Osteoblast (primary cell): ENCODE measurements at places on chromosomes 3 and 15. TPM values are rescaled to one million over a fixed set of nuclear protein-coding genes. Genes with fewer than 3 reads are reported as not detected.

Gene HDC
- not detected in 2 replicates for total RNA-seq

Gene TERC
- total RNA-seq: 144 and 200 TPM in 2 replicates

DNA sequence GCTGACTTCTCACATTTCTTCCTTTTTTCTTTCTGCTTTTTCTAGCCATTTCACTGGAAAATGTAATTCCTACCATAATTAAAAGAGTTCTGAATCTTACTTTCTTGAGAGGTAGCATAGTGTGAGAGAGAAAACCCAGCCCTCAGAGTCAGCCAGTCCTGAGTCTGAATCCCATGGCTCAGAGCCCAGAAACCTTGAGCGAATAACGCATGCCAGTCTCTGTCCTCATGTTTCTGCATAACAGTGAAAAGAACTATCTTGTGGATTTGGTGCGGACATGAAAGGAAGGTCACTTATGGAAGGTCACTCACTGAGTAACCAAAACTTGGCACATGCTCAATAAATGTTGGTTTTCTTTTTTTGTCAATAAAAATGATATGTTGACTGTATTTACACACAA is 29.3 kb upstream of the SLCO3A1 start:
- no peaks in the 10 kb centered on the region for H3K27me3 ChIP-seq
- H3K27ac ChIP-seq: no peak overlapping the region
- DNase-seq: peak; percentile 4
- no peaks in the 10 kb centered on the region for H3K36me3 ChIP-seq
- H3K4me1 ChIP-seq: no peaks in the 10 kb centered on the region

GRCh38 chr15:51846066-51846462 is 16.6 kb downstream of the TMOD3 start:
- no peak for DNase-seq
- peaks cover 40% of the 10 kb centered on the region for H3K4me1 ChIP-seq
- peak overlapping the region; percentile 62 for H3K27ac ChIP-seq
- H3K27me3 ChIP-seq: no peaks in the 10 kb centered on the region
- no peaks in the 10 kb centered on the region for H3K36me3 ChIP-seq

- peak; percentile 95 for DNase-seq
- peaks cover 34% of the 10 kb centered on the region for H3K4me1 ChIP-seq
- H3K27me3 ChIP-seq: no peaks in the 10 kb centered on the region
These were observed 26.2 kb upstream of the SPTBN5 start for GRCh38 chr15:41919954-41920538.

DNA sequence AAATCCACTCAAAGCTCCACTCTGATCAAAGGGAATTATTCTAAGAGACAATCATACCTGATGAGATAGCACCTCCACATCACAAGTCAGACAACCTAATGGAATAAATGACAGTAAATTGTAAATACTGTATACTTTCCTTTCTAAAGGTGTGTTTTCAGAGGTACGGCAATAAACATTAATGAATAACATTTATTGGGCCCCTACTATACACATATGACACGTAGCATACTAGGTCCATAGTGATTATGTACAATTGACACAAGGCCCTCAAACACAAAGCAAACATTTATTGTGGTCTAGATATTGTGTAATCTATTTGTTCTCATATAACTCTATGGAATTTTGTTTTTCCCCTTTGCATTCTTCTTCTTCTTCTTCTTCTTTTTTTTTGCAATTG is 429.8 kb downstream of the FOXP1 start:
- peaks cover 4% of the 10 kb centered on the region for H3K4me1 ChIP-seq
- H3K27me3 ChIP-seq: no peaks in the 10 kb centered on the region
- no peak overlapping the region for H3K4me3 ChIP-seq
- no peak overlapping the region for H3K27ac ChIP-seq
- no peak for DNase-seq
- no peaks in the 10 kb centered on the region for H3K36me3 ChIP-seq

DNA sequence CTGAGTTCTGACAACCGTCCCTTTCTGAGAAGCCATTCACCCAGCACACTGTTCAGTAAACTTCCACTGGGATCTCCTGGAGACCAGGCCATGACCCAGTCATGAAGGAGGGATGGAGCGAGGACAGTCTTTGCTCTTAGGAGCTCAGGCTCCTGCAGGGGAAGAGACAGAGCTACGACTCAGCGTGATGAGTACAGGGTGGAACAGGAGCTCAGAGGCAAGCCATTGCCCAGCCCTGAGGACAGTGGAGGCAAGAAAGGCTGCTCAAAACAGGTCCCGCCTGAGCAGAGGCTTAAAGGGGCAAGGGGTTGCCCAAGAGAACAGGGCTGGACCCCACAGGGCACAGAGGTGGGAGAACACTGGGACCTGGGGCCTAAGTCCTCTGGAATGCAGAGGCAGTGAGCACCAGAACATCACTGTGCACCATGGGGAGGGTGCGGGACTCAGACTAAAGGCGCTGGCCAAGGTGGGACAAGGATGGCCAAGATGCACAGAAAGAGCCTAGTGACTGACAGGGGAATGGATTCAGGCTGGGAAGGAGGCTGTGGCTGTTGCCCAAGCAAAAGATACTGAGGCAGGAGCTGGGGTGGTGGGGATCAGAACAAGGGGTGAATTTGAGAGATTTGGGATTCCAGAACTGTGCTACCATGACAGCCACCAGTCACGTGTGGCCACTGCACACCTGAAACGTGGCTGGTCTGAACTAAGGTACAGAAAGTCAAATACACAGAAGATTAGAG is 25.8 kb downstream of the TMEM43 start:
- peaks cover 53% of the 10 kb centered on the region for H3K36me3 ChIP-seq
- H3K4me1 ChIP-seq: peaks cover 3% of the 10 kb centered on the region
- H3K27ac ChIP-seq: no peak overlapping the region
- DNase-seq: no peak

GRCh38 chr3:111882799-111883198 is 23.7 kb downstream of the PHLDB2 start:
- DNase-seq: peak; percentile 62
- H3K4me3 ChIP-seq: no peak overlapping the region
- no peaks in the 10 kb centered on the region for H3K4me1 ChIP-seq
- no peak overlapping the region for H3K27ac ChIP-seq
- H3K36me3 ChIP-seq: peaks cover 22% of the 10 kb centered on the region
